ENCODE measurements at places on chromosomes 11 and 22.

DNA sequence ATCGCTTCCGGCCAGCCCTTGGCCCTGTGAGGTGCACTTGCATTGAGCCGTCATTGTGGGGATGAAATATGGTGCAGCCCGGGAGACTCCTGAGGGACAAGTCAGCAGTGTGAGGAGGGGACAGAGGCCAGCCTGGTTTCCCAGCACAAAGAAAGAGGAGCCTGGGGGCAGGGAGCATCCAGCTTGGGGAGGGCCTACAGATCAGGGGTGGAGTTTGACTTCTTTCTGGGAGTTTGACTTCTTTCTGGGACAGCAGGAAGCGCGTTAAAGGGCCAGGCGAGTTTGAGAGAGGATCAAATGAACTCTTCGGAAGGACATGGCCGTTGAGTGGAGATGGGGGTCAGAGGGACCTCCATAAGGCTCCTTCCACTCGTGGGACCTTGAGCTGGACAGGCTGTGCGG, 91.9 kb downstream of the LRRC32 start:
- DNase-seq, result no peak

DNA sequence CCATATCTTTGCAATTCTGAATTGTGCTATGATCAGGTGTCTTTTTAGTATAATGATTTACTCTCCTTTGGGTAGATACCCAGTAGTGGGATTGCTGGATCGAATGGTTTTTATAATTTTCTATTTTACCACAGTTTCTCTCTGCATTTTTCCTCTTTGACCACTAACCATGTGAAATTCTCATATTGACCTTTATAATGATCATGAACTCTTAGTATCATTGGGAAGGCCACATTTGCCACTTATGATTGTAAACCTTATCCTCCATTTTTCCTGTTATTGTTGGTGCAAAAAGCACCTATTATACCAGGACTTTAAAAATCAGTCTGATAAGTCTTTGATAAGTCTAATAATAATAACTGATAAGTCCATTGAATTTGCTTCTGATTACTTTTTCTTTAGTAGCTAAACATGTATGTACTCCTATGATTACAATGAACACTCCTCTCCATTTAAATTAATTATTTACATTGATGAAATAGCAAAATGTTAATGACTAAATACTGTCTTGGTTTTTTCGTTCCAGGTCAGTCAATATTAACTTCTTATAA, 9.6 kb downstream of the NEAT1 start:
- no peak for DNase-seq

- no peak for DNase-seq
These were observed 631.5 kb downstream of the METTL15 start for GRCh38 chr11:28739489-28740280.

DNA sequence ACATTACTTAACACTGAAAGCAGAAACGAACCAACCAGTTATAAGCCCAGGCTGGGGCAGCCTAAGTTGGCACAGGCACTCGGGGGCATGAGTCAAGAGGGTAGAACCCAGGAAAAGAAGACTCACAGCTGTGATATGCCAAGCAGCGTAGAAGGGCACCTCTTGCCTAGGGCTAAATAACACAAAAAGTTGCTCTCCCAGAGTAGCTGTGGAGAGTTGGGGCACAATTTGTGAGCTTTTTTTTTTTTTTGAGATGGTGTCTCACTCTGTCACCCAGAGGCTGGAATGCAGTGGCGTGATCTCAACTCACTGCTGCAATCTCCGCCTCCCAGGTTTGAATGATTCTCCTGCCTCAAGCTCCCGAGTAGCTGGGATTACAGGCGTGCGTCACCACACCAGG, 8.8 kb downstream of the CLMP start:
- DNase-seq, result no peak

DNA sequence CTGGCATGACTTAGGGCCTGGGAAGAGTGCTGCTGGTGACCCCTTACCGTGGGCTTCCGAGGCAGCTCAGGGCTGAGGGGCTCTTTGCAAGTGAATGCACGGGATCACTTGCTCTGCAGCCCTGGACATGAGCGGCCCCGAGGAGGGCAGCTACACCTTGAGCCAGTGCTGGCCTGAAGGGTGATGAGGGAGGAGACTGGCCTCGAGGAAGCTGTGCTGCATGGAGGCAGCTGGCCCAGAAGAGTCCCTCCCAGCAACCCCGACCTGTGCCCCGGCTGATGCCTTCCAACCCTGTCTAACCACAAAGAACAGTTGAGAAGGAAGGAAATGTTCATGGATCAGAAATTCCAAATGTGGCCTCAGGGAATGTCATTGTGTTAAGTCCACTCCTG, 45.2 kb downstream of the TBX1 start:
- no peak for DNase-seq
